Activated naive CD4-positive, alpha-beta T cell treated with anti-CD3 and anti-CD28 coated beads, Interleukin-2, amount 50 U/mL, for 72 hours (primary cell): ENCODE measurements at places on chromosomes 2 and 18. TPM values are rescaled to one million over a fixed set of nuclear protein-coding genes. Genes with fewer than 3 reads are reported as not detected.

ZNF512 gene
- total RNA-seq = 40.6 TPM

MATN3 gene
- total RNA-seq = not detected

IWS1 gene
- 42.9 TPM for total RNA-seq

PSMA8 gene
- total RNA-seq = 0.45 TPM

GKN2 gene
- not detected for total RNA-seq

BUB1 gene
- 143 TPM for total RNA-seq

ANKRD30BL gene
- total RNA-seq = not detected

DNER gene
- not detected for total RNA-seq

MPPE1 gene
- total RNA-seq = 67.2 TPM

ABCB11 gene
- not detected for total RNA-seq

DLX2 gene
- not detected for total RNA-seq

EIF2AK3 gene
- total RNA-seq = 15.0 TPM

PSTPIP2 gene
- 2.9 TPM for total RNA-seq

GTF2A1L gene
- not detected for total RNA-seq

GALM gene
- total RNA-seq = 45.0 TPM

- DNase-seq = no peak
Observed at GRCh38 chr2:203195331-203196036, 43.3 kb upstream of the CYP20A1 start.

- no peak for DNase-seq
Observed at GRCh38 chr2:22756276-22757043, 628.5 kb upstream of the KLHL29 start.

DNA sequence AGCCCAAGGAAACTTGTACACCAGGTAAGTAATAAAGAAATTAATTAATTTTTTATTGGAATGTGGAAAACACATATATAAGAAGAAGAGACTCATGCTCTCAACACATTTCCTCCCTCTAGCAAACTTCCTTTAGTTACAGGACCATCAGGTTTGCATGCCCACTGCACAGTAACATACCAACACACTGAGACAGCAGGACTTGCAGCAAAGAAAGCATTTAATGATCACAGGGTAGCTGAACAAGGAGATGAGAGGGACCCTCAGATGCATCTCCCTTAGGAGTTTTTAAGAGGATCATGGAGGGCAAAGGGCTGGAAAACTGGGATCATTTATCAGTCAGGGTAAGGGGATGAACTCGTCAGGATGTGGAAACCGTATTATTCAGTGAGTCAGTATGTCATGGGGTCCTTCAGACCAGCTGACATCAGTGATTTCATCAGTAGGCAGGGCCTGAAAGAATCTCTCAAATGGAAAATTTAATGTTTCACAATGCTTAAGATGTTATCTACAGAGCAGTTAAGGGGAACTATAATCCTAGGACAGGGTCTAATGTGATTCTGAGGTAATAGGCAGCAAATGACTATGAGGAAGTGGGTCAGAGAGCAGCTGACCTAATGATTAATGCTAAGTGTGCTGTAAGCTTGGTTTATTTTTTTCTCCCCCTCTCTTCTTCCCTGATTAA, 193.8 kb upstream of the RND3 start:
- DNase-seq = no peak

- DNase-seq = no peak
Observed at GRCh38 chr18:62928326-62928725, 213.0 kb downstream of the PHLPP1 start.

GRCh38 chr2:10080536-10081304, 509 bp upstream of the CYS1 start:
- DNase-seq = no peak

GRCh38 chr2:163717993-163718680, 17.7 kb downstream of the FIGN start:
- DNase-seq = no peak

- DNase-seq = no peak
Observed at GRCh38 chr2:15302154-15302553, 259.0 kb downstream of the NBAS start.

DNA sequence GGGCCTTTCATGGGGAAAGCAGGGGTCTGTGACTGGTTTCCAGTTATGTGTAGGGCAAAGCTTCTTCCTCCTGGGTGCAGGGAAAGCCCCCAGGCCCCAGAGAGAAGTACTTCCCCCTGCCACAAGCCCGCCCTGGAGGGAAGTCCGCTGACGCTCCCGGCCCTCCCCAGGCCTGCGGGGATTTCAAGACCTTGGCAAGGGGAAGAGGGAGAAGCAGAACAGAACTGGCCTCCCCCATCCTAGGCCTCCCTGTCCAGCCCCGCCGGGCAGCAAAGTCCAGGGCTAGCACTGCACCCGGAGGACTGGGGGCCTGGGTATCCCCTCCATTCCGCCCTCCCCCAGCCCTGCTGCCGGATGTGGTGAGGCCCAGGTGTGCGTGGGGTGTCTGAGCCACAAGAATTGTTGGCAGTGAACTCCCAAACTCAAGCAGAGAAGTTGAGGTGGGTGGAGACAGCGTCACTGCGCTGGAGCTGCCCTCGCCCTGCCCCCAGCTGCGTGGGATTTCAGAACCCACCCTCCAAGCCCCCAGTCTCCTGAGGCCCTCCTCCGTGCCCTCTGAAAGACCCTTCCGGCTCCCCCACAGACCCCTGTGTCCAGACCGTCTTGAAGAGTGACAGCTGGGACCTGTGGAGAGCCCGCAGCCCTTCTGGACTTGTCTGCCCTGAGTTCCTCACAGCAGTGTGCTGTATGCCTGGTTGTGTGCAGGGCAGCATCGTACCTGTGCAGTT, 1.1 kb upstream of the DUSP2 start:
- peak; percentile 94 for DNase-seq

GRCh38 chr2:217834057-217834620, 168.7 kb downstream of the TNS1 start:
- DNase-seq = no peak

DNA sequence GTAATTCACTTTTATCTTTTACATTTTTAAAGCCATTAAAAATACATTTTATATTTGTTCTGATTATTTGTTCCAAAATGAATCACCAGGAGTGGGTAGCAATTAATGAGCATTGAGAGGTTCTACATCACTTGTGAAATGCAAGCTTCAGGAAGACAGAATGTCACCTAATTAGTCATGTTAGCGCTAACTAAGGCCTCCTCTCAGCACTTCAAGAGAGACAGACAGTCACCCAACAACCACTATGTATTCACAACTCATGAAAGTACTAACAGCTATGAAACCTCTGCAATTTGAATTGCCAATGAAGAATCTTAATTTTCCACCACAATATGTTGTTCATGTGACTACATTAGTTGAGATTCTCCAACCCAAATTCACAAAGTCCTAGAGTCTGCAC, 611.0 kb downstream of the KCNJ3 start:
- no peak for DNase-seq

GRCh38 chr2:66437691-66438497, 3.0 kb downstream of the MEIS1 start:
- no peak for DNase-seq

DNA sequence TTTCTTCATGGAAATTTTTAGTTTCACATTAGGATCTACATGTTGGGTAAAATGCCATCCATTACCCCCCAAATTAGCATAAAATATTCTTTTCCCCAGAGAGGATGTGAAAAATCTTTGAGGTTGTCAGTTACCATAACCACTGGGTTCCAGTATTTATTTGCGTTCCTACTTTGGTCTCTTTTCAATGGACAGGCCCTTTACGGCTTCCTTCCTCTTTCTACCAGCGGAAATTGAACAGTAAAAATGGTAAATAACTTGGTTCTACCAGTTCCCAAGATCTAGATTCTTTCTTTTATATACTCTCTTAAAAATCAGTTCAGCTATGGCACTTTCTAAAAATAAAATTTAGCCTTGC, 169.2 kb upstream of the APCDD1 start:
- DNase-seq = no peak

DNA sequence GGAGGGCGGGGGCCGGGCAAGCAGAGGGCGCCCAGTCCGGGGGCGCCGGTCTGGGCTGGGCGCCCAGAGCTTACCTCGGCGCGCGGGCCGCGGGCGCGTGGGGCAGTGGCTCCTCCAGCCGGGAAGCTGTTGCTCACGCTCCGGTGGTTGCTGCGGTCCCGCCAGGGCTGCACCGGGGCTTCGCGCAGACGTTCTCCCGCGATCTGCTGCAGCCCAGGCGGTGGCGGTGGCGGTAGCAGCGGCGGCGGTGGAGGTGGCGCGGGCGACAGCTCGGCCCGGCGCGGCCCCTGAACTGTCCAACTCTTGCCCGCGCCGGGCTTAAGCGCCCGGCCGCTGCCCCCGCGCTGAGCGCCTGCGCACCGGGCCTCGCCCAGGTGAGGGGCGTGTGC, 391 bp downstream of the ZNF385B start:
- DNase-seq = no peak

- no peak for DNase-seq
Observed at GRCh38 chr2:165432234-165432966, 37.1 kb upstream of the CSRNP3 start.

DNA sequence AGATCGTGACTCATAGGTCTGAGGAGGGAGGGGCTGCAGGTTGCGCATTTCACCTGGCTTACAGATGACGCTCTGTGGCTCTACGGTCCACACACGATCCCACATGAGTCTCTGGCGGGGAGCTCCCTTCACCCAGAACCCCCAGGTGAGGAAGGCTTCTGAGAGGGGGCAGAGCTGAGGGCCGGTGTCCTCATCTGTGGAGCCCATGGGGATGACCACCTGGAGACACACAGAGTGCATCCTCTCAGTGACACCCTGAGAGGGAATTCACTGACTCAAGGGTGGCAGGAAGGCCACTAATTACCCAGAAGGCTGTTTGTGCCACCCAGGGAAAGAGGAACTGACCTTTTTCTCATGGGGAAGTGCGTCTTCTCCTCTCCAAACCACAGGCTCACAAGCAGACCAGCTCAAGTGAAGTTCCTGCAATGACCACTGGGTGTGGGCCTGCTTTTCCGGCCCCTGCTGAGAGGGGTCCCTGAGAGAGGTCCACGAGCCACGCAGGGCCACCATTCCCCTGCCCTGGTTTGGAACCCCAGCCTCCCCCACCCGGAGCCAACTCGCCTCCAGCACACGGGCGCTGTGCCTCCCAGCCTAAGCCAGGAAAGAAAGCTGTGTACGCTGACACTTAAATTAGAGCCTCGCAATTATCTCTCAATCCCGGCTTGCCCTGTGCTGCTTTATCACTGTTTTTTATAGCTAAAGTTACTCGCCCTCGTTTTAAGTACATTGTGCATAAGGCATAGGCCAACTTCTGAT, 114.1 kb downstream of the BCL11A start:
- no peak for DNase-seq

DNA sequence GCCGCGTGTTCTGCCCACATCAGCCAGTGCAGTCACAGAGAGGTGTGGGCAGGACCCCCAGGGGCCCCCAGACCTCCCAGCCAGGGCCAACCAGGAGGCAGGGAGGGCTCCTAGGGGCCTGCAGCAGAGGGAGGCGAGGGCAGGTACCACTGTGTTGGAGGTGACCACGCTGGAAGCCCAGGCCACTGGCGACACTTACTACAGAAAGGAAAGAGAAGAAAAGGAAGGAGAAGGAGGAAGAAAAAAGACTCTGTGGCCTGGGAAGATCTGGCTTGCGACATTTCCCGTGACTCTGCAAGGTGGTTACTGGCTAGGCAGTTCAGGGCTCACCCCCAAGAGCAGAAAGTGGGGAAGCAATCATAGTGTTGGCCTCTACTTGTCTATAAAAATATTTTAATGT, 98.1 kb upstream of the BCL2L11 start:
- DNase-seq = no peak

DNA sequence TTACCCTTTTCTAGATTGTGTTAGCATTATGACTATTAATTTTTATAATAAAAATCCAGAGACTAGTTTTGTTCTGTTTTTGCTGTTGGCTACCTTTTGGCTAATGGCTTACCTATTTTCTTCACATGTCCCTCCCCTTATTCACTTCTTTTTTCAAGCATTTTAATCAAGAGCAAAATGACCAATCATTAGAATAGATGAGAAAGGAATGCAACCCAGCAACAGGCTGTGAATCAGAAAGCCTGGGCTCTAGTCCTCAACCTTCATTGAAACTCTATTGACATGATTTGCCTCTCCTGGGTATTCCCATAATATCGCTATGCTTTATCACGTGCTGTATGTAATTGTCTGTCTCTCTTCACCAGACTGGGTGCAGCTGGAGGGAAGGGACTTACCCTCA, 370.1 kb downstream of the IRS1 start:
- DNase-seq = no peak

GRCh38 chr2:221973902-221974301, 324.9 kb downstream of the PAX3 start:
- no peak for DNase-seq
